SJCRH30 (cell line): ENCODE measurements at places on chromosomes 5 and 9.

DNA sequence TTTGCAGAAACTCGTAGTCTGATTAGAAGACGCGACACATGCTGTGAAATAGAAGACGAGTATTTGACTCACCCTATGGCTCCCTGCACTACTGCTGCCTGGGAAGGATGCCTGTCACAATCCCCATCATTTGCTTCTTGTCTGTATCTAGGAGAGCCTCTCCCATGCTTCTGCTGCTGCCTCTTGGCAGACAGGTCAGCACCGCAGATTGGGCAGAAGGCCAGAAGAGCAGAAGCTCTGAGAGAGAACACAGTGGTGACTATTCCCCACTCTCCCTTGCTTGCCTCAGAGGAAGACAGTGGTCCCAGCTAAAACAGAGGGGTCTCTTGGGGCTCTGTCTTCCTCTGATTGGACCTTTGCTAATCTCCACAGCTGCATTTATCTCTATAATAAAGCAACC, 84.0 kb upstream of the SMIM32 start:
- DNase-seq: no peak

DNA sequence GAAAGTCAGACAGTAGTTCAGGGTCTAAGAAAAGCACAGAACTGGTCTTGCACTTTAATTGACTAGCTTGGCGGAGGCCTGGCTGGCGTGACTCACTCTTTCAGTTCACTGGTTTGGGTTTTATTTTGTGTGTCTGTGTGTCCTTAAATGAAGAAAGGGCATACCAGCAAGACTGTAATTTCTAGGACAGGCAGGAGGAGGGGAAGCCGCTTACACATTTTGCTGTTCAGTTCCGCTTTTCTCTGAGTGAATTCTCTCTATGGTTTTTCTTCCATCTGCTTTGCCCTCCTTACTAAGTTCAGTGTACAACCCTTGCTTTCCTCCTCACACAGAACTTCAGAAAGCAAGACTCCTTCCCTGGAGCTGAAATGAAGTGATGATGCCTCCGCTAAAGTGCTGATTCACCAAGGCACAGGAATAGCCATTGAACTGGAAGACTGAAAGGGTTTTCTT, 150.8 kb downstream of the MEF2C start:
- DNase-seq: no peak

DNA sequence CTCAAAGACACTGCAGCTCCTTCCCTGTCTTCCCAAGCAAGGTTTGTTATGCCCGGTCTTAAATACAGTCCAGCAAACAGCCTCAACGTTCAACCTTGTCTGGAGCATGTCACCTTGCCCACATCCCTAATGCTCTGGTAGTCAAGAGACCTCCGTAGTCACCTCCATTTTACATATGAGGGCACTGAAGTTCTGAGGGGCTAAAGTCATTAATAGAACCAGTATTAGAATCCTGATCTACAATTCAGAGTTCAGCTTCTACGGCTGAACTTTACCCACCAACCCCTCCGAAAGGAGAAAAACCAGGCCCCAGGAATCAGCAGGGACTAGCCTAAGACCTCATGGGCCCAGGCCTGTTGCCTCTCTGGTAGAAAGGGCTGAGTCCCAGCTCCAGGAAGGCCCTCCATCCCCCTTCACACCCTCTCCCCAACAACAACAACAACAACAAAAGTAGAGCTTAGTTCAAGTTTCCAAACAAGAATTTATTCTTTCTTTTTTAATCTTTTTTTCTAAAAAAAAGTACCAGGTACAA, 795 bp upstream of the STOML2 start:
- no peak for DNase-seq

GRCh38 chr9:105309531-105309931, 65.1 kb downstream of the SLC44A1 start:
- peak; percentile 70 for DNase-seq
